ENCODE measurements at places on chromosomes 12 and 14. TPM values are rescaled to one million over a fixed set of nuclear protein-coding genes. Genes with fewer than 3 reads are reported as not detected.

SLC39A2 gene
- total RNA-seq: not detected

- peaks cover 3% of the 10 kb centered on the region for H3K36me3 ChIP-seq
- H3K4me1 ChIP-seq: no peaks in the 10 kb centered on the region
- no peaks in the 10 kb centered on the region for H3K27me3 ChIP-seq
Observed at GRCh38 chr14:52918486-52918885, 32.4 kb downstream of the FERMT2 start.

HOXC10 gene
- not detected for total RNA-seq

- H3K4me1 ChIP-seq: no peaks in the 10 kb centered on the region
- H3K27ac ChIP-seq: no peak overlapping the region
- H3K4me3 ChIP-seq: no peak overlapping the region
- no peaks in the 10 kb centered on the region for H3K27me3 ChIP-seq
- no peaks in the 10 kb centered on the region for H3K36me3 ChIP-seq
Observed at GRCh38 chr14:71508901-71509300, 423.3 kb upstream of the RGS6 start.

TBPL2 gene
- not detected for total RNA-seq

FITM1 gene
- total RNA-seq: not detected

GRCh38 chr14:50791201-50791600 lies 39.8 kb downstream of the NIN start:
- H3K27me3 ChIP-seq: no peaks in the 10 kb centered on the region
- no peak overlapping the region for H3K4me3 ChIP-seq
- DNase-seq: no peak
- H3K36me3 ChIP-seq: peaks cover 14% of the 10 kb centered on the region
- H3K27ac ChIP-seq: no peak overlapping the region

GNG2 gene
- 195 TPM for total RNA-seq

DNA sequence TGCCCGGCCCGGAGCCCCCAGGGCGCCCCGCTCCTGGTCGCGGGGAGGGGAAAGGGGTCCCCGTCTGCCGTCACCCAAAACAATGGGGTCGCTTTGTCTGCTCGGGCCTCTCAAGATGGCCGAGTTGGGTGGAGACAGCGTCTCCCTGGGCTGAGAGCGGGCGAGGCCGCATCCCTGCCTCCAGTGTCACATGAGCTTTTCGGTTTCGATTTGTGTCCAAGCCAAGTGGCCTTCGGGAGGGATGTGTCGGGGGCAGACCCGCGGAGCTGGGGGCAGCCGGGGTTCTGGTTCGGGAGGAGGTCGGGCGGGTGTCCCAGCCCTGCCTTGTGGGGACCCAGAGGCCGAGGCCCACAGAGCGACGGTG lies 790 bp downstream of the DYNC1H1 start:
- peaks cover 33% of the 10 kb centered on the region for H3K4me1 ChIP-seq
- H3K27me3 ChIP-seq: no peaks in the 10 kb centered on the region
- peak; percentile 81 for DNase-seq
- peaks cover 6% of the 10 kb centered on the region for H3K36me3 ChIP-seq
- H3K4me3 ChIP-seq: peak overlapping the region; percentile 90
- H3K27ac ChIP-seq: peak overlapping the region; percentile 96

SLC6A12 gene
- total RNA-seq: 21.9 TPM

SPTSSA gene
- total RNA-seq: 23.3 TPM

KRT85 gene
- total RNA-seq: not detected

DNA sequence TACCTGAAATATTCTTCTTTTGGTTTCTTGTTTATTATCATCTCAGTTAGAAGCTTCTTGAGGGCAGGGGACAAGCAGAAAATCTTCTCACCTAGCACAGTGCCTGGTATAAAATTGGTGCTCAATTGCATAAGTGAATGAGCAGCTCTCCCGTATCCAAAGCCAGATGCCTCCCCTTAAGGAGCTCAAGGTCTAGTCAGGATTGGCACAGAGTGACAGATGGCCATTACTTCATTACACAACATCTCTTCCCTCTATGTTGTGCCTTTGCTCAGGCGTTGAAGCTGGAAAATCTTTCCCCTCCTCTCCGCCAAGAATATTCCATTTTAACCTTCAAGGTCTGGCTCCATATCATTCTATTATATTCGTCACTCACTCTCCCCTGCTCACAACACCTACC lies 3.6 kb downstream of the SLC4A8 start:
- no peaks in the 10 kb centered on the region for H3K27me3 ChIP-seq
- no peak for DNase-seq
- no peaks in the 10 kb centered on the region for H3K36me3 ChIP-seq
- H3K4me3 ChIP-seq: no peak overlapping the region

DNA sequence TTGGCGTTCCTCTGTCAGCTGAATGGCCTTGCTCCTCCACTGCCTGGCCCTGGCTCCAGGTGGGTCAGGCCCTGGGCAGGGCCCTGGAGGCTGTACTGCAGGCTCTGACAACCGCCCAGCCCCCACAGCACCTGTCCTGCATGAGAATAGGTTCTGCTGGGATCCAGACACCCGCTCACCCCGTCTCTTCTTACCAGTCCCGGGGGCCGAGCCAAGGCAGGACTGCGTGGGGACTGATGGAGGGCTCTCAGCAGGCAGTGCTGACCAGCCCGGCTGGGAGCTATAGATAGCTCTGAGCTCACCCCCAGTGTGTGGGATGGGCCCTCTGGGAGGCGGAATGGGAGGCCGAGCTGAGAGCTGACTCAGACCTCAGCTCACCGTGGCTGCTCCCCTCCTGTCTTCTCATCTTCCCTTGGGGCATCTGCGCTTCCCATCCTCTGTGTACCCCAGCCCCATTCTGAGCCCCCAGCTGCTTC lies 39.6 kb downstream of the TEAD4 start:
- H3K27me3 ChIP-seq: no peaks in the 10 kb centered on the region
- no peak overlapping the region for H3K27ac ChIP-seq
- peaks cover 4% of the 10 kb centered on the region for H3K36me3 ChIP-seq

- H3K4me3 ChIP-seq: no peak overlapping the region
- H3K36me3 ChIP-seq: no peaks in the 10 kb centered on the region
- H3K27me3 ChIP-seq: no peaks in the 10 kb centered on the region
- H3K27ac ChIP-seq: no peak overlapping the region
Observed at GRCh38 chr12:88952562-88952942, 372.3 kb upstream of the KITLG start.

DNA sequence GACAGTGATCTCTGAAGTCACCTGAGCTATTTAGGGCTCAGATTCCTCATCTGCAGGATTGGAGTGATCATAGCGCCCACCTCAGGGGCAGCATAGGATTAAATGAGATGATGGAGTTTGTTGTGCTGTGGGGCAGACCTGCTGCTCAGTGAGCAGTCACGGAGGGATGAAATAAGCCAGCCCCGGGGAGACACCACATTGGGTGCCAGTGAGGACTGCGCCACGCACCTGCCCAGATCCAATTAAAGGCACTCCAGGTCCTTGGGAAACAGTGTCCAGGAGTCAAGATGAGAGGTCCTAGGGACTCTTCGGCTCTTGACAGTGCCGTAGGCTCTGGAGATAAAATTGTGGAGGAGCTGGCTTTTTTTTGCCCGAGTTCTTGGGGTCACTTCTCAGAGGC lies 166.2 kb downstream of the ADGRD1 start:
- no peak overlapping the region for H3K4me3 ChIP-seq
- DNase-seq: no peak
- no peaks in the 10 kb centered on the region for H3K27me3 ChIP-seq
- no peaks in the 10 kb centered on the region for H3K36me3 ChIP-seq
- peaks cover 15% of the 10 kb centered on the region for H3K4me1 ChIP-seq

DNA sequence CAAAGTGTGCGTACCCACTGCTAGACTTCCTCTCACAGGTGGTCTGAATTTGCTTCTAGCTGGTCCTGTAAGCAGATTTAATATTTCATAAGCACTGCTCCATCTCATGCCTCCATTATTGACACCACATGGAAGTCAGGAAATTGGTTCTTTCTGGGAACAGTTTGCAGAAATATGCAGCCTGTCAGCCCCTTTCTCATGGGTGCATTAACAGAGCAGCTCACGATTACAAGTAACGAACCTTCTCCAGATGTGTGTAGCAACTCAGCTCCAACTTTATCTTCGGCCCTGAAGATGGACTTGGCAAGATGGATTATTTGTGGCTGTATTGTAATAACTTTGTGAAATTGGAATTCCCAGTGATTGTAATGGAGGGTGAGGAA lies 214.5 kb upstream of the DDHD1 start:
- H3K27me3 ChIP-seq: no peaks in the 10 kb centered on the region
- peak; percentile 55 for DNase-seq
- H3K27ac ChIP-seq: peak overlapping the region; percentile 29
- no peaks in the 10 kb centered on the region for H3K4me1 ChIP-seq
- H3K36me3 ChIP-seq: no peaks in the 10 kb centered on the region

- DNase-seq: no peak
- H3K27me3 ChIP-seq: no peaks in the 10 kb centered on the region
- no peak overlapping the region for H3K4me3 ChIP-seq
Observed at GRCh38 chr14:105891631-105892452, 365.5 kb downstream of the TMEM121 start.

- DNase-seq: no peak
- H3K4me3 ChIP-seq: no peak overlapping the region
- no peaks in the 10 kb centered on the region for H3K36me3 ChIP-seq
- H3K4me1 ChIP-seq: no peaks in the 10 kb centered on the region
- no peak overlapping the region for H3K27ac ChIP-seq
- H3K27me3 ChIP-seq: no peaks in the 10 kb centered on the region
Observed at GRCh38 chr12:46082490-46083200, 92.3 kb upstream of the SCAF11 start.

GRCh38 chr14:102255401-102256190 lies 49.4 kb downstream of the MOK start:
- H3K4me3 ChIP-seq: no peak overlapping the region
- peak; percentile 15 for DNase-seq
- H3K27me3 ChIP-seq: no peaks in the 10 kb centered on the region
- H3K27ac ChIP-seq: no peak overlapping the region
- peaks cover 4% of the 10 kb centered on the region for H3K36me3 ChIP-seq

DNA sequence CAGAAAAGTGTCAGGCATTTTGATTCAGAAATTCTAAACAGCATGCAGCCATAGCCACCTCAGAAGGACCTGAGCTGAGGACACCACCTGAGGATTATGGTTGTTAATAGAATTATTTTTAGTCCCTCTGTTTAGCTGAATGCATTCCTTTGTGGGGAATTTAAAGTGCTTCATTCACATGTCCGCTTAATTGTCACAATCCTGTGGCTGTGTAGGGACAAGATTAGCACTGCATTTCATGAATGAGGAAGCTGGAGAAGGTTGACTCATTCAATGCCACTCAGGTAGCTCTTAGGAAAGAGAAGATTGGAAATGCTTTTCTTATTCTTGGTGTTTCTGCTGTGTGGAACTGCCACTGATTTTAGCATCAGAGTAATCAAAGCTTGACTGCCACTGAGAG lies 42.0 kb upstream of the KRR1 start:
- no peaks in the 10 kb centered on the region for H3K4me1 ChIP-seq
- no peak for DNase-seq
- no peaks in the 10 kb centered on the region for H3K27me3 ChIP-seq
- H3K27ac ChIP-seq: no peak overlapping the region
- no peaks in the 10 kb centered on the region for H3K36me3 ChIP-seq

- peaks cover 6% of the 10 kb centered on the region for H3K36me3 ChIP-seq
- H3K4me3 ChIP-seq: peak overlapping the region; percentile 80
- H3K27me3 ChIP-seq: no peaks in the 10 kb centered on the region
- H3K4me1 ChIP-seq: no peaks in the 10 kb centered on the region
Observed at GRCh38 chr12:14366209-14367039, 942 bp downstream of the ATF7IP start.

DNA sequence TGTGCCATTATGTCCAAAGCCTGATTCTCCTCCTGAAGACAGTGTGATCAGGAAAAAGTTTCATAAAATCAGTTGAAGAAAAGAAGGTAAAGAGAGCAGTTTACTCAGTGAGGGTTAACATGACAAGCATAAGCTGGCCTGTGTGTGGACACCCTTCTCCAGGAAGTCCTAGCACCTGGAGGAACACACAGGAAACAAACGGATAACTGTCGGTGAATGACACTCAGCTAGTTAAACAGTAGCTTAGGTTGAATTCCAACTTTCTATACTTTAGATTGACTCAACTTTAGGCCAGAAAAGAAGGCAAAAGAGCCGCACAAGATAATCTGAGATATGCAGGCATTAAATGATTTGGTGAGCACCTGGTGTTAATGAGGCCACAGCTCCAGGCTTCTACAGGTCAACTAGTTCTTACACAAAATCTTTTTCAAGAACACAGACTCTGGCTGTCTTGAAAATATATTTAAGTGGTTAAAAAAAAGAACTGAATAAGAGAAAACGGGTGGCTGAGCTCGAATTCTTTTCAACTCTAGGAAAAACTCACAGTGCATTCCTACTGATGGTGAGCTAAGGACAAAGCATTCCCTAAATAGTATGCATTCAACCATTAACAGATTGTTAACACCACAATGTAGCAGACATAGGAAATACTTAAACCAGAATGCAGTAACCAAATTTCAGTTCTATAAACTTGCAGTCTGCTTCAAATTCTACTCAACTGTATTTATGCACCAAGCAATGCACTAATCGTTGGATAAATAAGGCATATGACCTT lies 56.9 kb upstream of the TSPAN8 start:
- DNase-seq: no peak
- H3K4me3 ChIP-seq: no peak overlapping the region
- no peak overlapping the region for H3K27ac ChIP-seq
- H3K36me3 ChIP-seq: no peaks in the 10 kb centered on the region

DNA sequence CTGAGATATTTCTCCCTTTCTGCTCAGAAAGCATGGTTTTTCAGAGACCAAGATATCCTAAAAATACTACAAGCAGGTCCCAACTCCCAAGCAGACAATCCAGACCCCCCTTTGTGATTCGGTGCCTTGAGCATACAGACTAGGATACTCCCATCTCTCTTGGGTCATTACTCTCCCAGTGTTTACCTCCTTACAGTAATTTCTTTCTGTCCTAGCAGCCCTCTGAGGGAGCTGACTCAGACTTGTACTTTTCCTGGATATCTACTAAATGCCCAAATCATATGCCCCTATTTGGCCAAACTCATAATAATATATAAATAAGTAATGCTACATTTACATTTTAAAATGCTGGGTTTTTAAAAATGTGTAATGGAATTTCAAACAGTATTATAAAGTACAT lies 355.6 kb downstream of the LRIG3 start:
- H3K4me3 ChIP-seq: no peak overlapping the region
- no peaks in the 10 kb centered on the region for H3K4me1 ChIP-seq
- no peak for DNase-seq
- no peaks in the 10 kb centered on the region for H3K27me3 ChIP-seq
- no peak overlapping the region for H3K27ac ChIP-seq

KCNMB4 gene
- 18.9 TPM for total RNA-seq

NYNRIN gene
- total RNA-seq: 37.4 TPM

- no peaks in the 10 kb centered on the region for H3K27me3 ChIP-seq
- no peaks in the 10 kb centered on the region for H3K4me1 ChIP-seq
- no peak for DNase-seq
- no peaks in the 10 kb centered on the region for H3K36me3 ChIP-seq
Observed at GRCh38 chr14:84399296-84399910, 1130.5 kb upstream of the FLRT2 start.

All from spinal cord (tissue), 10 donors.